ENCODE measurements at places on chromosomes 13 and 19.

DNA sequence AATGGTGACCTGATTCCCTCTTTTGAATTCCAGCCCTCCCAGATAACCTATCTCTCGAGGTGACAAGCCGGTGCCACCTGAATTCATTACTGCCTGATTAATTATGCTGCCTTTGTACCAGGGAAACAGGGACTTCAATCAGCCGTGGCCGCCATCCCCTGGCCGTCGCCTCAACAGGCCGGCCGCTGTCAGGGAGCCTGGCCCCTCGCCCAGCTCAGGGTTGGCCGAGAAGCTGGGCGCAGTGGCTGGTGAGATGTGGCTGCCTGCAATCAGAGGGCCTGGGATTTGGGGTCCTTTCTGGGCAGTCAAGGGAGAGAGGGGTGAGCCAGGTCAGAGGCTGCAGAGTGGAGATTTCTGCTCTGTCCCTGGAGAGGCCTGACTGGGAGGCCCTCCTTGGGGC, 91.2 kb downstream of the KCTD15 start:
- no peak for DNase-seq

GRCh38 chr19:55304279-55304978, 20.6 kb downstream of the BRSK1 start:
- no peak for DNase-seq

DNA sequence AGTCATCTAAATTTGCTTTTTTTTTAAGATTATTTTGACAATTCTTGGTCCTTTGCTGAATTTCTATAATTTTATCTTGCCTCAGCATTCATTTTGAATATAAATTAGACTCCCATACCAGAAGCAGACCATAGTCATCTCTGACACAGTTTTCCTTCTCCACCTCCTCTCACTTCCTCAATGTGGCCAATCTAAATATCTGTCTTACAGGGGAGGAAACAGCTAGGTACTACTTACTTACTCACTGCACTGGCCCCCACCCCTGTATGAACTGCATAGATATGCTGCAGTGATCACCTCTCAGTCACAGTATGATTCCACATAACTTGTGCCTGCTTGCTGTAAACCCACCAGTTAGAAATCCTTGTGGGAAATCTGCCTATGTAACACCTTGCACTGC, 665.6 kb downstream of the FGF9 start:
- DNase-seq, result no peak

- no peak for DNase-seq
Measured at GRCh38 chr13:79776531-79777295, 295.8 kb downstream of the NDFIP2 start.

DNA sequence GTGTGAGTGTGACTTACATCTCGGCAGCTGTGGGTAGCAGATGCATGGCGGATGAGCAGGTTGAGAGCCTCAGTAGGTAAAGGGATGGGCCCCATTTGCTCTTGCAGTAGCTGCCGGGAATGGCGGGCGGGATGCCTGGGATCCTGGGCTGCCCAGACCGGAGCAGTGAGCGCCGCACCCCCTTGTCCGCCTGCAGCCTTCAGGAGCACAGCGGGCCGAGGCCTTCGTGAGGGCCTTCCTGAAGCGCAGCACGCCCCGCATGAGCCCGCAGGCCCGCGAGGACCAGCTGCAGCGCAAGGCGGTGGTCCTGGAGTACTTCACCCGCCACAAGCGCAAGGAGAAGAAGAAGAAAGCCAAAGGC, 4.1 kb downstream of the POP4 start:
- DNase-seq, result no peak

- peak; percentile 44 for DNase-seq
Measured at GRCh38 chr13:28047757-28048388, 52.5 kb downstream of the FLT3 start.

DNA sequence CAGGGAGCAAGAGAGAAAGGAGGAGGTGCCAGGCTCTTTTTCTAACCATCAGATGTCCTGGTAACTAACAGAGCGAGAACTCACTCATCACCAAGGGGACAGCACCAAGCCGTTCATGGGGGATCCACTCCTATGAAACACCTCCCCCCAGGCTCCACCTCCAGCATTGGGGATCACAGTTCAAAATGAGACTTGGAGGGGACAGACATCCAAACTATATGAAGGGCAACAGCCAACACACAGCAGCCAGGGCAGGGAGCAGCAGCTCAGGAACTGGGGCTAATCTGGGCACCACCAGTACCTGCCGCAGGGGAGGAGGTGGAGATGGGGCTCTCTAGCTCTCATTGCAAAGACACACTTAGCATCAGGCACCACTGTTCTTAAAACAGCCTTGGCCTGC, 34.3 kb upstream of the VSTM2B start:
- DNase-seq, result no peak

DNA sequence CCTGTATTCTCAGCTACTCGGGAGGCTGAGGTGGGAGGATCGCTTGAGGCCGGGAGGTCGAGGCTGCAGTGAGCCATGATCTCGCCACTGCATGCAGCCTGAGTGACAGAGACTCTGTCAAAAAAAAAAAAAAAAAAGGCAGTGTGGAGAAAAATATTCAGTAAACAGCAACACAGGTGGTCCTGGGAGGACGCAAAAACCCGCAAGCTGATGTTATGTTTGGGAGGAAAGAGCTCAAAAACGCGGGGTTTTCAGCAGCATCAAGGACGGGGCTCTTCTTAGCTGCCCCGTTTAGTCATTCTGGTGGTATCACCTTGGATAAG, 599 bp upstream of the ZNF784 start:
- DNase-seq, result no peak

DNA sequence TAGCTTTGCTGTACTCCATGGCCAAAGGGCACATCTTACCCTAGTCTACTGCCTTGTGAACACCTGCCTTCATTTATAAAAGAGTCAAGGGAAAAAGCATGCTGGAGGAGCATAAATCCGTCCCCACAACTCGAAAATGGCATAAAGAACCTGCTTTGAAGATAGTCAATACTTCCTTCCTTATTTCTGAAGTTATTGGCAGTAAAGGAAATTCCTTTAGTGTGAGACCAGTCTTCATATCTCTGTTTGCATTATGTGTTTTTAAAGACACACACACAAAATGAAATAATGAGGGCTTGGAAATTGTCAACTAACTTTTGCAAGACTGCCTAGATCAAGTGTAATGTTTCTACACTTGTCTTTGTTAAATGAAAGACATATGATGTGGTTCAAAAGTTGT, 408.4 kb downstream of the SPRY2 start:
- no peak for DNase-seq

DNA sequence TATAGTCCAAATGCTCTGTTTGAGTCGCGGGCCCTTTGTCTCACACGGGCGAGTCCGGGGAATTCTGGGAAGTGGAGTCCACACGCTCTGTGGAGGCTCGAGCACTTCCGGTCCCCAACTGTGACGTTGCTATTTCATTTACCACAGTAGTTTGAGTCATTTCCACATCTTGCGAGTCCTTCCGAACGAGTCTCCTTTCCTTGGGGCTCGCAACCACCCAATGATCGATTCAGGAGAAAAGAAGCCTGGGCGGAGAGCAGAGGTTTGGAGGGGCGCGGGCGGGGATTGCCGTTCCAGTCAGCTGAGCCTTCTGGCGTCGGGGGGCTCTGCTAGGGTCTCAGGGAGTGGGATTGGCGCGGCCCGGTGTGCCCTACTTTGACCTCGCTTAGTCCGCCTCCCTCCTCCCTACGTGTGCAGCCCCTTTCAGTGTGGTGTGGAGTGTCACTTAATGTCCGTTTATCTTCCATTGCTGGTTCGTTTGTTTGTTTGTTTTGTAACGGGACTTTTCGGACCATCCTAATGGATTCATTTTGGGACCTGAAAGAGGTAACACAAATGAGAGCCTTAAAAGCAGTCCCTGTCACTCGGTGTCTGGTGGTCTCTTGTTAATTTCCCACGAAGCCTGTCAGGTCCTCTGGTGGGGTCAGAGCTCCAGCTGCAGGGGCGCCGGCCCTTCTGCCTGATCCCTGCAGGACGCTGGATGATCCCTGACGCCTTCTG, at the start of gene ZNF222:
Gene ZNF222, plus strand, starts transcription at position 163 of the 720 bp plus-strand sequence. Its CDS starts 58 bp downstream, at position 221.
- peak; percentile 27 for DNase-seq

DNA sequence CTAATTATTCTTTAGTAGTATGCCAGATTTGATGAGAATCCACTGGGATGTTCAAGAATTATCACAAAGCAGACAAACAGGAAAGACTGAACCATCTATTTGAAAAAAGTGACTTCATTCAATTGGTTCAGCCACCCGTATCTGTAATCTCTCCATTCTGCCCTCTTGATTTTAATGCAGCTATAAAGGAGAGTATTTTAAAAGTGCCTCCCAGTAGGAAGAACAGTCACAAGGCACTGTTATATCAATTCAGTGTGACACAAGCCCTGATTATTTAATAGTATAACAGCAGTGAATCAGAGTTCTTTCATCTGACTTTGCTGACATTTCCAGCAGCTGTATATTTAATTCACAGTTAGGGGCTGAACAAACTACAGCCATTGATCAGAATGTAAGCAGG, 77.3 kb upstream of the SLAIN1 start:
- DNase-seq, result no peak
